ENCODE measurements at places on chromosomes 16 and 17.

DNA sequence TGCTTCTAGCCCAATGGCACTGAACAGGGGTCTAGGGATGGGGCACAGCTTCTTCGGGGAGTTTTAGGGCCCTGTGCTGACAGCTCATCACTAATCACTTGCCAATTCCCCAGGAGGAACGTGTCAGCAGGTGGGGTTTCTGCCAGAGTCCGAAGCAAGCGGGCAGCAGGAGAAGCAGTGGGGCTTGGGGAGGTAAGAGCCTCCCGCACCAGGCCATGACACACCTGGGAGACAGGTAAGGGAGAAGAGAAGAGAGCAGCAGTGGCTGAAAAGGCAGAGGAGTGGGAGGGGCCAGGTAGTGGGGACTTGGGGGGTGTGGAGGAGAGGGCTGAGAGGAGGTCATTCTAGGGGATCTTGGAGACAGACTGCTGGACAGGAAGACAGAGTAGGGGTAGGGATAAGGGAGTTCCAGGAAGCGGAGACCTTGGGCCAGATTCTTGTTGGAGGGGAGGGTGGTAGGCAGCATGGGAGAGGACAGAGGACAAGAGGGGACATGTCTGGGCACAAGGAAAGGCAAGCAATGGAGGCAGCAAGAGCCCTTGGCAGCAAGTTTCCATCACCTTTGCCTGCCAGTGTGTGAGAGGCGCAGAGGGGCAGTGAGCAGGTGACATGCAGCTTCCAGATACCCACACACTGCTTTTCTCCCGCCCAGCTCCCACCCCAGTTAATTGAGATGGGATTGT is 4.9 kb downstream of the PHOSPHO1 start:
- DNase-seq = no peak

- DNase-seq = no peak
Observed at GRCh38 chr17:38604479-38605403, 1.0 kb downstream of the SRCIN1 start.

GRCh38 chr16:52498328-52499059 is 48.4 kb downstream of the TOX3 start:
- no peak for DNase-seq

GRCh38 chr17:77085926-77086432 is 54.8 kb upstream of the SEC14L1 start:
- DNase-seq = no peak

DNA sequence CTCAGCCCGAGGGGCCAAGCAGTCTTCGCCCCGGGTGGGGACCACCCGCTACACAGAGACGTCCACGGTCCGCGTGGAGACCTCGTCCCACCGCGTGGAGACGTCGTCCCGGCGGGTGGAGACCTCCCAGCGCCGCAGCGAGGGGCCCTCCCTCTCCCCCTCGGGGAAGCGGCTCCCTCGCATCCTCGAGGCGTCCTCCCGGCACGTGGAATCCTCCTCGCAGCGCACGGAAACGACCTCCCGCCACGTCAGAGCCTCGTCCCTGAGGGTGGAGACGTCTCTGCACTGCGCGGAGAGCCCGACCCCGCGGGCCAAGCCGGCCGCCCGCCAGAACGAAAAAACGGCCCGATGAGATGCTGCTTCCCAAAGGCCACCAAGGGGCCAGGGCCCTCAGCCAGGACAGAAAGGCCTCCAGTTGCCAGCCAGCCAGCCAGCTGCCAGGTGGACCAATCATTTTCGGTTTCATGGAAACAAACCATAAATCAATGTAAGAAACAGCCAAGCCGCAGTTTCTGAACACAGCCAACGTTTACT is 424 bp downstream of the C17orf100 start:
- no peak for DNase-seq

GRCh38 chr16:60731329-60732050 is 1304.7 kb downstream of the CDH8 start:
- no peak for DNase-seq

- no peak for DNase-seq
Observed at GRCh38 chr16:363766-364490, 6.4 kb downstream of the MRPL28 start.

GRCh38 chr16:82360024-82360783 is 190.2 kb upstream of the MPHOSPH6 start:
- no peak for DNase-seq

GRCh38 chr17:30207655-30208054 is 27.8 kb downstream of the SLC6A4 start:
- DNase-seq = no peak

DNA sequence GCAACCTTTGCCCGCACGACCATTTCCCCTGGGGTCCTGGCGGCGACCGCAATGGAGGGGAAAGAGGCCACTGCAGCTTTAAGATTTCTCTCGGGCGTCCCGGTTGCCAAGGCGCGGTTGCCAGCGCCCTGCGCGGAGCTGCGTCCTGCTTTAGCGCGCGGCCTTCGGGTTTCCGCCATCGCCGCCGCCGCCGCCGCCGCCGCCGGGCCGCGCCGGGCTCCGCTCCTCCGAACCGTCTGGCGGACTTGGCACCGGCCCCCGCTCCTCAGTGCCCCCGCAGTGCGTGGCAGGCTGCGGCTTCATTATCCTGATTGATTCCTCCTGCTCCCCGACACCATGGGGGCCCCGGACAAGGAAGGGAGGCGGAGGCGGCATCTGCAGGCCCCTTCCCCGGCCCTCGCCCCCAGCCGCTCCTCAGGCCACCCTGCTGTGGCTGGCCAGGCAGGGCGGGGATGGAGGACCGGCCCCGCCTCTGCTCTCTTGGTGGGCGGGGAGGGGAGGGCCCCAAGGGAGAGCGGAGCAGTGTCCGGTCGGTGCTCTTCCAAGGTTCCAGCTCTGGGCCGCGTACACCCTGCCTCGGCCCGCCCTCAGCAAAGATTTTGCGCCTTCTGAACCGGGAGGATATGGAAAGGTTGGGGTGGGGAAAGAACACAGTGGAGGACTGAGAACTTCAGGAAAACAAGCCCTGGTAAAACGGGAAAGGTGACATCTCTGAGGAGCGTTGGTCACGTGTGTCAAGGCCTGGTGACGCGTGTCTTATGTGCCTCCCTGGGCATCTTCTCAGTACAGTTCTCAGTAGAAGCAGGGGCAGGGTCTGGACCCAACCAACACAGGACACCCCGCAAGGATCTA is 34.0 kb downstream of the NEUROD2 start:
- no peak for DNase-seq

GRCh38 chr17:78883089-78883532 is 19.9 kb downstream of the CEP295NL start:
- no peak for DNase-seq

GRCh38 chr16:24203675-24204074 is 52.5 kb upstream of the CACNG3 start:
- DNase-seq = no peak

DNA sequence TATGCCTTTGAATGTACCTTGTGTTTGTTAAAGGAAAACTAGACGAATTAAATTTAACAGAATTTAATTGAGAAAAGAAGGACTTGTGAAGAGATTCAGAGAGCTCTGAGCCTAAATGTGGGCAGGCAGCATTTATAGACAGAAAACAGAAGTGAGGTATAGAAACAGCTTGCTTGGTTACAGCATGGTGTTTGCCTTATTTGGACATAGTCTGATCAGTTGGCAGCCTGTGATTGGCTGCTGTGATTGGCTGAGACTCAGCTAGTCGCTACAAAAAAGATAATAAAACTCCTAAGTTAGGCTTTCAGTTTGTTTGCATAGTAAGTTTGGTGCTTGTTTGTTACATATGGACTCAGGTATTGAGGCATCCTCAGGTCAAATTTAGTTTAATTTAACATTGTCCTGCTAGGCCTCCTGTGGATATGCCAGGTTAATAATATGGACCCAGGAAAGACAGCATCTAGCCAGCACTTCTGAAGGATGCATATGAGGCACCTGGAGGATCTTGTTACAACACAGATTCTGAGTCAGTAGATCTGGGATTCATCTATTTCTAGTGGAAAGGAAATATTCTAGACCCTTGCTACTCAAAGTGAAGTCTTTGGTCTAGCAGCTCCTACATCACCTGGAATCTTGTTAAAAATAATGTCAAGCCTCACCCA is 43.4 kb downstream of the SLFN5 start:
- DNase-seq = no peak

DNA sequence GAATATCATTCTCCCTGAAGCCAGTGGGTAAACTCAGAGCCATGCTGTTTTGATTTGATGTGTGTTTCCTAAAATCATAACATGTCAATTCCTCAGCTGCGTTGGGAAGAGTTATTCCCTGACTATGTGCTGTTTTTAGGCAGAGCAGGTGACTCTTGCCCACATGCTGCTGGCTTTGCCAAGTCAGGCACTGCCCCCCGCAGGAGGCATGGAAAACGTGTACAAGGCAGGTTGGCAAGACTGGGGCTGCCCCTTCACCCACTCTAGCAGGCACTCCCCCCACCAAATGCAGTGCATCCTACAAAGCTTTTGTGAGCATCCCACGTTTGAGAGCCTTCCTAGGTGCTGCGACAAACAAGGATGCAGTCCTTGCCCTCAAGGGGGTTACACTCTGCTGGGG is 38.3 kb upstream of the NAT9 start:
- DNase-seq = no peak

GRCh38 chr16:83115491-83116232 is 488.9 kb downstream of the CDH13 start:
- no peak for DNase-seq

GRCh38 chr17:27459433-27459832 is 3.2 kb downstream of the KSR1 start:
- DNase-seq = no peak

GRCh38 chr17:18262111-18262510 is 1.6 kb downstream of the MIEF2 start:
- DNase-seq = no peak

DNA sequence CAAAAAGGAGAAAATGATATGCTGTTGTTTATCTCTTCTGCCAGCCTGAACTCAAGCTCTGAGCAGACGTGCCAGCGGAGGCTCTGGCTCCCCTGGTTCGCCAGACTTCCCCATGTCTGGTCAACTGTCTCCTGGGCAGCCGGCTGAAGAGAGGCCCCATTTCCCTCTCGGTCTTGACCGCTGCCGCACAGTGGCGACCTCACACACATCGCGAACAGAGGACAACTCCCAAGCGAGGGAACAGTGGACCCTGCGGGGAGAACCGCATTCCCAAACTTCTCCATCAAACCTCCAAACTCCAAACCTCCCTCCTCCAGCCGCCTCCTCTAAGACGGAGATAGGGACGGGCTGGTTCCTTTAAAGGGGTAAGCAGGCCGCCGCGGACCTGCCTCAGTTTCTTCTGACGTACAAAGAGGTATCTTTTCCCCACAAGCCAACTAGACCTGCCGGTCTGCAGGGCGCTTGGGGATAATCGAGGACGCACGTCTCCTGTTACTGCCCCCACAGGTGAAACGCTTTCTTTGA is 24.9 kb upstream of the RFFL start:
- DNase-seq = no peak

DNA sequence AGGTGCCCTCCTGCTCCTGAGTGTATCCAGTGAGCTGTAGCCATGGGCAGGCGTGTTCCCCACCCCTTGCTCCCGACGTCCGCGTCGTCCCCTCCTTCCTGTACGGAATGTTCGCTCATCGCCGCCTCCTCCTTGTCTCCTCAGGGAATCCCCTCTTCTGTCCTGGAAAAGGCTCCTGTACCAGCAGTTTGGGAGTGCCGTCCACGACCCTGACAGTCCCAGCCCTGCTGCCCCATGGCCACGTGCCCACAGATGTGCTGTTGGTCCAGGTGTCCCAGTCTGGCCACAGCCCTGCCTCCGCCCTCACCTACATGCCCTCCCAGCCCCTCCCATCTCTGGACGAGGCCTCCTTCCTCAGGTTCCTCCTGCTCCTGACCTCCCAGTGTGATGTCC is 30.2 kb downstream of the OR1D5 start:
- no peak for DNase-seq

GRCh38 chr16:50972876-50973275 is 178.2 kb downstream of the SALL1 start:
- DNase-seq = no peak

DNA sequence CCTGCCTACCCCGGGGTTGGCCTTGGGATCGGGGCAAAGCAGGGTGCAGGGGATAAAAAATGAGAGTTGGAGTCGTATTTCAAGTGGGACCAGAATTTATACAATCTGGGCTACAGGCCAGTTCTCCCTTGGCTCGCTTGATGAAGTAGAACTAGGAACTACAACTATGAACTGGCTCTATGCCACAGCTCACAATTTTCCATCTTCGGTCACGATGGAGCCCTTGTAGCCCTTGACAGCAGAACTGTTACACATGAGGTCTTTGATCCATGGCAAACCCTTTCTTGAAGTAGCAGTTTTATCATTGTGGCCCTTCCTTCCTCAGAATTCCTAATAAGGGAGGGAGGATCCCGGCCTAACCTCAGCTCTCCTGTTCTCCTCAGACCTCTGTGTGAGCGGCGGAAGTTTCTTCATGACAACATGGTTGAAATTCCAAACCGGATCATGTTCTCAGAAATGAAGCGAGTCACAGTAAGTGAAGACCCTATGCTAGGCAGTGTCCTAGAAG is 17.1 kb downstream of the LIG3 start:
- DNase-seq = peak; percentile 55

- DNase-seq = no peak
Observed at GRCh38 chr16:4580250-4580649, 24.1 kb downstream of the C16orf96 start.

- no peak for DNase-seq
Observed at GRCh38 chr17:46879101-46879500, 27.7 kb downstream of the WNT9B start.

GRCh38 chr16:4674926-4675530 is 18.3 kb upstream of the NUDT16L1 start:
- no peak for DNase-seq

DNA sequence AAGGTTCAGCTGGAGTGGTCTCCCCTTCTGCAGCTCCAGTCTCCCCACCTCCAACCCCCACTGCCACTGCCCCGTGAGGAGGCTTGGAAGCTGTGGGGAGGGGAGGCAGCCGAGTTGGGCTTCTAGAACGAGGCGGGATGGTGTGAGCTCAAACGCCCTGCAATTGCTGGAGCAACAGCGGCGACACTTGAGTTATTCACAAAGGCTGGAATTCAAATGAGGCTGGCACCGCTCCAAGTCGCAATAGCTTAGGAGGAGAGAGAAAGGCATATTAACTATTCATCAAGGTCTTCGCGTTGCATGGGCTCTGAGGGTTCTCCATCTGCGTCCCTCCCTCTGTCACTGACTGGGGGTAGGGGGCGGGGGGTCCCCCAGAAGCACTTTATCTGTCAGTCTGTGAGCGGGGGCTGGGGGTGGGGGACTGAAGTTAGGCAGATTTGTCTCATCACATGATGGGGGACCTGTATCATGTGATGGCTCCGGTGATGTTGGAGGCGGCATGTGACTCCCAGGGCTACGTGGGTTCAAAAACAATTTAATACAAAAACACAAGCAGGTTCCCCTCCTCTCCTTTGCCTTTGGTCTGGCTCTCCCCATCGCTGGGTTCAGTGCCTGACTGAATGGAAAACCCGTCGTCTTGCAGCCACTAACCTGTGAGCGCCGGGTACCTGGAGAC is 70.5 kb downstream of the RBBP6 start:
- no peak for DNase-seq

GRCh38 chr17:30422171-30422570 is 43.4 kb downstream of the CPD start:
- DNase-seq = no peak

Measured in non-pigmented ciliary epithelial cell (primary cell).